ENCODE measurements at places on chromosomes 4 and X. TPM values are rescaled to one million over a fixed set of nuclear protein-coding genes. Genes with fewer than 3 reads are reported as not detected.

DNA sequence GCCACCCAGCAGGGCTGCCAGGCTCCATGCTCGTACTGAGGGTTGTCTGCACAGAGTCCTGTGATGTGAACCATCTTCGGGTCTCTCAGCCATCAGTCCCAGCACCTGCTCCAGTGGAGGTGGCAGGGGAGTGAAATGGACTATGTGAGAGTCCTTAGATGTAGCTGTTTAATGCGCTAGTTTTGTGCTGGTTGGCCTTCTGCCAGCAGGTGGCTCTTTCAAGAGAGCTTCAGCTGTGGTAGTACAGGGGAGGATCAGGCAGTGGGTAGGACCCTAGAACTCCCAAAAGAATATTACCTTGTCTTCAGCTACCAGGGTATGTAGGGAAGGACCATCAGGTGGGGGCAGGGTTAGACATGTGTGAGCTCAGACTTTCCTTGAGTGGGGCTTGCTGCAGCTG lies 1066.0 kb downstream of the GLUD2 start:
- DNase-seq = no peak

DNA sequence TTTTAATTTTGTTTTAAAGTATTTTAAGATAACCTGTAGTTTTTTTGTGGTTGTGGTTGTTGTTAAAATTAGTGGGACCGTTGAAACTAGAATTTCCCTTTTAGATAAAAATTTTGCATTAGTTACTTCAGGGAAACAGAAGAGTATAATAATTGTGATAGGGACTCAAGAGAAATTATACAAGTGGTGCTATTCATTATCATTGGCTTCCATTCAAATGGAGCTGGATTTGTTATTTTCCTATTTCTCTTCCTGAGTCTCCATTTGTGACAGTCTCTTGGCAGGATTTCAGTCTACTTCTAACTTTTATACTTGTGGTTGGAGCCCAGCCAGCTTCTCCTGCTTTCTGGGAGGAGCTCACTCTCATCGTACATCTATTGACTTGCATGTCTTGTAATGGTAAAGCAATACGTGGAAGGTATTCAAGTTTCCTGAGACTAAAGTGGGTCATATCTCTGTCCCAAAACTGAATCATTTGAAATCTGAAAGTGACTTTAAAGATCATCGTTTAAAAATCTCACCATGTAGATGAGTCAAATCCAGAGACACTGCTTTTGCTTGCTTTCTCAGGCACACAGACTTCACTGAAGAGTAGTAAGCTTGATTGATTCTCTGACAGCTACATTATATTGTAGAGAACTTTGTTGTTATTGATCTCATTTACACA lies 155.8 kb downstream of the RPA4 start:
- DNase-seq = peak; percentile 30

- DNase-seq = no peak
Measured at GRCh38 chr4:120403296-120403695, 336.6 kb upstream of the MAD2L1 start.

GRCh38 chr4:5051278-5052203 lies at the start of gene STK32B:
Gene STK32B (plus strand): TSS chr4:5051480.
- DNase-seq = peak; percentile 44

DNA sequence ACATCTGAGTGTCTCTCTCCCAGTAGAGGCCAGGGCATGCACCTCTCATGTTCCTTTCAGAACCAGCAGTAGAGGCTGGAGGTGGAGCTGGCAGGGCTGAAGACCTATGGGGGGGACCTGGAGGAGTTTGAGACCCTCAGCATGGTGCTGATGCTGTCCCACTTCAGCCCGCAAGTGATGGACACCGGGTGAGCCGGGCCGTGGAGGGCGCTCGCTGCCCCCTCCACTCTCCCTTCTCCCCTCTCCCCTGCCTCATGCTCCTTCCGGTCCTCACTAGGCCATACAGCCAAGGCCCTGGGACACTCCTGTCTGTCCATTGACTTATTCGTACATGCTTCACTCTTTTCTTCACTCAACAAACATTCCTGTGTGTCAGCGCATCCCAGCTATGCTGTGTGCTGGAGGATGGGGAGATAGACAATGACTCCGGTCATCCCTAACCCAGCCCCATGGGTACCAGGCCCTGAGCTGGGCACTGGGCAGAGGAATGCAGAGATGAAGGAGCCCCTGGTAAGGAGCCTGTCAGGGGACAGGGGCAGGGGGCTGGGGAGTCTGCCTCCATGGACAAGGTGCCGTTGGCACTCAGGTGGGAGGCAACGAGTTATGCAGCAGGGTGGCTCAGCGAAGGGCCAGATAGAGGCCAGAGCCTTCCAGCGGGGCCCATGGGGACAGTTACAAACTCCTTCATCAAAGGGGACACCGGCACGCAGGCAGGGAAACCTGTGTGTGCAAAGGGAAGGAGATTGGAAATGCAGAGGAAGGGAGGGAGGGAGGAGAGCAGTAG lies 28.4 kb upstream of the WFS1 start:
- DNase-seq = no peak

DNA sequence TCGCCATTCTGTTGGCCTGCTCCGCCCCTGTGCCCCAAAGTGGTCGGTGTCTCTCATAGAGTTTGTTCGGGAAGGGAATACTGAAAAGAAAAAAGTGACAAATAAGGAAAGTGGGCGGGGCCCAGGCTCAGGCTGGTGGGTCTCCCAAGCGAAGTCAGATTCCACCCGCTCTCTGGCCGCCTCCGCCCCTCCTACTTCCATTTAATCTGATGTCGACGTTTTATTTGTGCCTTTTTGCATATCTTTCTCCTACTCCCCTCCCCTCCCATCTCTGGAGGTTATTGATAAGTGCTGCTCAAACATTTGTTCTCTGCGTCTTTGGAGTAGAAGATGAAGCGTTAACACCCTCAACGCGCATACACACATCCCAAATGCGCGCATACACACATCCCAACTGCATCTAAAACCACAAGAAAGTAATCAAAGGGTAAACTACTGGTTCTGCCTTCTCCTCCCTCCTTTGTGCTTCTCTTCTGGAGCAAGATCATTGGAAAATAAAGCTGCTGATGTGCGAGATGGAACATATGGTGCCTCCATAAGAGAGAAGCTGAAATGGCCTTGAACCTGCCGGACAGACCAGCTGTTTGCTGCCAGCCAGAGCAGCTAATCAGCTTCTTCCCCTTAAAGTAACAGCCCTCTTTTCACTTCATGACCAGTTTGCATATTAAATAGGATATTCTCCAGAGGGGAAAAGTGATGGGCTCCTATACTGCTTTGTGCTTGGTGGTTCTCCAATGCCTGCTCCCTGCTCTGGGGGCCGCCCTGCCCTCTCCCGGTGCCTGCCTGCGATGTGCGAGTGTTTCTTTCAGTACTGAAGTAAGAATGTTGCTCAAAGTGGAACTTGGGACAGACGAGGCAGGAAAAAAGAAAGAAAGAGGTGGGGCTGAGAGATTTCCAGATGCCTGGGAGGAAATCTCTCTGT lies 3.1 kb downstream of the MAMLD1 start:
- peak; percentile 47 for DNase-seq

DNA sequence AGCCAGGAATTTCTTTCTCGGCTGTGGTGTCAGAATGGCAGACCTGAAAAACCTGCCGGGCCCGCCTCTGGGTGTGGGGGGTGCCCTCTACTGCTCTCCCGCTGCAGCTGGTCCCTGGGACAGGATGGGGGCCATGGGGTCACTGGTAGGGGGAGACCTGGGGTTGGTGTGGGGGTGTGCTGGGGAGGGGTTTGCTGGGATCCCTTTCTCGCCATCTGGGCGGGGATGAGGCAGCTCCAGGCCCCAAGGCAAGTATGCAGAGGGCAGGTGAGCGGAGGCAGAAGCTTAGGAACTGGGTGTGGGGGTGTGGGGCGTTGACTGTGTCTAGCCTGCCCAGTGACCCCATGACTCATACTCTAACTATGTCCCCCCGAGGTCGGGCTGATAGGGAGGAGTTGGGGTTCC lies 884 bp downstream of the CCDC120 start:
- DNase-seq = no peak

- no peak for DNase-seq
Measured at GRCh38 chr4:105634402-105635080, 73.9 kb downstream of the INTS12 start.

DNA sequence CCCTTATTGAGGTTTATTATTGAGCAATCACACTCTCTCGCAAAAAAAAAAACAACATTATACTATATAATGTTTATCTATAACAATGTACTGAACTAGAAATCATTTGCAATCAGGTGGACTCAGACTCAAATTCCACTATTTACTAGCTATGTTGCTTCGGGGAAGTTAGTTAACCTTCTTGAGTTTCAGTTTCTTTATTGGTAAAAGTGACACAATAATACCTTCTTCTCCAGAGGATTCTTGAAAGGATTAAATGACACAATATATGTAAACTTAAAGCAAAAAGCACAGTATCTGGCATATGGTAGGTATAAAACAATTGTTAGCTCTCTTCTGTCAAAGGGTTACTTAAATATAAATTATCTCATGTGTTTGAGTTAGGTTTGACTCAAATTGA lies 31.5 kb upstream of the HDAC8 start:
- no peak for DNase-seq

GRCh38 chr4:45580334-45580733 lies 543.5 kb downstream of the GABRG1 start:
- DNase-seq = no peak

DNA sequence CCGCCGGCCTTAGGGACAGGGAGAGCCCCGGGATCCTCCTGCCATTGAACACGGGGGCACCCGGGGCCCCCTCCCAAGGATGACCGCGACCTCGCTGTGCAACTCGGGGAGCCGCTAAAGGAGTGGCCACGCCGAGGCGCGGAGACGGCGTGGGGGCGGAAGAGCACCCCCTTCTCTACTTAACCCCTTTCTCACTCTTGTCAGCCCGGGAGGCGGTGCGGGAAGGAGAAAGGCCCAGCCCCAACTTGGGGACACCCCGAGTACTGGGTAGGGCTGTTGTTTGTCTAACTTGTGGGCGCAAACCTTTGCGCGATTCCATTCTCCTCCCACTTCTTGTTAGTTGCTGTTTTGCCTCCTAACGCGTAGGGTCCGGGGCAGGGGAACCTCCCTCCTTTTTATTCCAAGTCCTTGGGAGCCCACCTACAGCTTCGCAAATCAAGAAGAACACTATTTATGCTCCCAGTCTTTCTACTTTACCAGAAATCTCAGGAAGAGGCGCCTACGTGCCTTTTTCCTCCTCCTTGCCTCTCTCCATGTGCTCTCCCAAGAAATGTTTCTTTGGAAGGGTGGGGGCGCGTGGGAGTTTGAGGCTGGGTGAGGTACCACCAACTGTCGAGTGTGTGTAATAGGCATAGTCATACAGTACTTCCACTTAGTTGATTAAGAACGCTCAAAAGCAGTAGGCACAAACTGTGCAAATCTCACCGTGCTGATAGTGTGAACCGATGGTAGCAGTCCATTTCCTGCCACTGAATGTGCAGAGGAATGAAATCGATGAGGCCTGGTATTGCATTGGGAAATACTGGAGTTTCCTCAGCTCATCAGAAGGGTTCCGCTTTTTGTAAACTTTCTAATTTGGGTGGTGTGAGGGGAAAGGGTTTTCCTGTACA lies 813 bp downstream of the DIAPH2 start:
- DNase-seq = peak; percentile 45

- DNase-seq = no peak
Measured at GRCh38 chrX:110432091-110432905, 73.7 kb downstream of the RTL9 start.

DNA sequence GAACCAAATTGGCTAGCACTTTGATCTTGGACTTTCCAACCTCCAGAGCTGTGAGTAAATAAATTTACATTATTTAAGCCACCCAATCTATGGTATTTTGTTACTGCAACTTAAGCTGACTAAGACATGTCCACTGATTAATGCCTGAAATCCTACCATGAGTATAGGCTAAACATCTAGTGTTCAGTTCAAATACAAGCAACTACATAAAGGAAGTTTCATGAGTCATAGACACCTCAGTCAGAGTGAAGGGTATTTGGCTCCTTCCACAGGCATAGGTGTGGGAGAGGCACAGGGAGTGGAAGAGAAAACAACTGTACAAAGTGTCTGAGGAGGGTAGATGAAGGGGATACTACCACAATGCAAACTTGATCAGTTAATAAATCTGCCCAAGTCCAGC lies 35.5 kb upstream of the PCDH19 start:
- DNase-seq = no peak

- DNase-seq = no peak
Measured at GRCh38 chr4:56271131-56271530, 116.2 kb downstream of the AASDH start.

GRCh38 chr4:133972586-133972985 lies 229.0 kb downstream of the PABPC4L start:
- no peak for DNase-seq

GRCh38 chr4:147737623-147738022 lies 5.7 kb downstream of the ARHGAP10 start:
- DNase-seq = no peak

- DNase-seq = no peak
Measured at GRCh38 chr4:88327665-88328064, 43.3 kb upstream of the PPM1K start.

DNA sequence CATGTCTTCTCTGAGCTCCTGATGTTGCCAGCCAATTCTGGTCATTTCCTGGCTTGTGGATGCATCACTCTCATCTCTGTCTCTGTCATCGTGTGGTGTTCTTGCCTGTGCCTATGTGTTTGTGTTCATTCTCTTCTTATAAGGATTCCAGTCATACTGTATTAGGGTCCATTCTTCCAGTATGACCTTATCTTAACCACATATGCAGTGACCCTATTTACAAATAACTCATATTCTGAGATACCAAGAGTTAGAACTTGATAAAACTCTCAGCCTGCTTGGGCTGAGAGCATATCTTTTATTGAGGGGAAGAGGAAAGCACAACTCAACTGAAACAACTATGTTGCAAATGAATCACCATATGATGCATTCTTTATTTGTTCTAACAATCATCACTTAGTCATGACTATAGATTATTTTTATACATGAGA lies 189.0 kb upstream of the ANXA10 start:
- no peak for DNase-seq

- DNase-seq = no peak
Measured at GRCh38 chr4:12846368-12846767, 637.8 kb downstream of the RAB28 start.

EFHC2 gene
- 0.10 TPM for total RNA-seq

AKAP4 gene
- not detected for total RNA-seq

SLC16A2 gene
- total RNA-seq = 65.6 TPM

TRMT2B gene
- 9.7 TPM for total RNA-seq

EFNB1 gene
- total RNA-seq = 10.8 TPM

IL21 gene
- not detected for total RNA-seq

EXOC1L gene
- total RNA-seq = not detected

TDO2 gene
- total RNA-seq = 520 TPM

STATH gene
- total RNA-seq = not detected

MAGEA10 gene
- not detected for total RNA-seq

NIPAL1 gene
- 11.6 TPM for total RNA-seq

SPIN2A gene
- total RNA-seq = 0.28 TPM

ARHGAP4 gene
- 8.1 TPM for total RNA-seq

Data from left lobe of liver (tissue), 2 donors.